ENCODE measurements at places on chromosomes 6 and 20.
A peak's percentile ranks its signal among the peaks of the same experiment; 100 is the strongest.

DNA sequence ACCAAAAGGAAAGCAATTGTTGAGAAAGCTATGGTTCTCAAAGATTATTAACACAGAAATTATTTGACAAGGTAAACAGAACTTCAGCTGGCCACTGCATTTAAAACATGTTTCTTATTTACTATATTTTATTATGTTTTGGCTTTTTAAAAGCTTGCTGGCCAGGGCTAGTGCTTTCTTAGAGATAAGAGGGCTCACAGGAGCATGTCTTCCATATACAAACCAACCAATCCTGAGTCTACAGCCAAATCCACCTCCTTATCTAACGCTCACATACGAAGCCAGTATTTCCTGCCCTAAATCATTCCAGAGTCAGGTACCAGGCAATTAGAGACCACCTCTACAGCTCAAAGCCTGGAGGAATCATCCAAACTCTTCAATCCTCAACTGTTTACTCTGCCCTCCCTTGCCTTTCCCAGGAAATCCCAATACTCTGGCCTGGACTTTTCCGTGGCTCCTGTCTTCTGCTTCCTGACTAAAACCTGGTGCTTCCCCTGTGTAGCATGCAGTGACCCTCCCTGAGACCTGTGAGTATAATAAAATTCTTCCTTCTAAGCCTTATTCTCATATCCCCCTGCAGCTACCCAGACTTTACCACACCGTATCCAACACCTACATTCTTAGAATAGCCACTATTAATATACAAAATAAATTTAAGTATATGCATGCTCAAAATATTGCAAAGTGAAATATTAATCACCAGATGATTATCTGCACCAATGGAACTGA lies 33.2 kb downstream of the RANBP9 start:
- no peak for DNase-seq

DNA sequence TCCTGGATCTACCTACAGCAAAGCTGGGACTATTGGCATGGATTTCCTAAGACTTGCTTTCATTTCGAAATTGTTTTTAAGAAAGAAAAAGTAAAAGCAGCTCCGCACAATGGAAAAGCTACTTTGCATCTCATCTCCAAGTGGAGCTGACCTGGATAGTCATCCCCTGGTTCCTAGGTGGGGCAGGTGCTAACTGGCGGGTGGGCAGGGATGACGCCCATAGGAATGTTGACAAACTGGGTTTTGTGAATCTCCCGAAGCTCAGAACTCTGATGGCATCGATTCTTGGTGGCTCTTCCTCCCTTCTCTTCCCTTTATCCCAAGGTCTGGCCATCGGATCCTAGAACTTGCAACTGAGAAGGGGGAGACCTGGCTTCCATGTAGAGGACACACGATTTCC lies 12.4 kb upstream of the EZR start:
- DNase-seq: no peak

- DNase-seq: peak; percentile 10
Measured at GRCh38 chr20:23048283-23049200, 930 bp downstream of the THBD start.

- no peak for DNase-seq
Measured at GRCh38 chr20:48631114-48632016, 196.4 kb downstream of the PREX1 start.

GRCh38 chr6:30741789-30742315 lies 635 bp downstream of the FLOT1 start:
- no peak for DNase-seq

DNA sequence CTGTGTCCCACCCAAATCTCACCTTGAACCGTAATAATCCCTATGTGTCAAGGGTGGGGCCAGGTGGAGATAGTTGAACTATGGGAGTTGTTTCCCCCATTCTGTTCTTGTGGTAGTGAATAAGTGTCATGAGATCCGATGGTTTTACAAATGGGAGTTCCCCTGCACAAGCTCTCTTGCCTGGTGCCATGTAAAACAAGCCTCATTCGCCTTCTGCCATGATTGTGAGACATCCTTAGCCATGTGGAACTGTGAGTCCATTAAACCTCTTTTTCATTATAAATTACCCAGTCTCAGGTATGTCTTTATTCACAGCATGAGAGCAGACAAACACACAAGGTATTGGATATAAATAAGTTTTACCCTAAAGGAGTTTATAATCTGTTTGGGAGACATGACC lies 121.2 kb downstream of the MMUT start:
- no peak for DNase-seq

DNA sequence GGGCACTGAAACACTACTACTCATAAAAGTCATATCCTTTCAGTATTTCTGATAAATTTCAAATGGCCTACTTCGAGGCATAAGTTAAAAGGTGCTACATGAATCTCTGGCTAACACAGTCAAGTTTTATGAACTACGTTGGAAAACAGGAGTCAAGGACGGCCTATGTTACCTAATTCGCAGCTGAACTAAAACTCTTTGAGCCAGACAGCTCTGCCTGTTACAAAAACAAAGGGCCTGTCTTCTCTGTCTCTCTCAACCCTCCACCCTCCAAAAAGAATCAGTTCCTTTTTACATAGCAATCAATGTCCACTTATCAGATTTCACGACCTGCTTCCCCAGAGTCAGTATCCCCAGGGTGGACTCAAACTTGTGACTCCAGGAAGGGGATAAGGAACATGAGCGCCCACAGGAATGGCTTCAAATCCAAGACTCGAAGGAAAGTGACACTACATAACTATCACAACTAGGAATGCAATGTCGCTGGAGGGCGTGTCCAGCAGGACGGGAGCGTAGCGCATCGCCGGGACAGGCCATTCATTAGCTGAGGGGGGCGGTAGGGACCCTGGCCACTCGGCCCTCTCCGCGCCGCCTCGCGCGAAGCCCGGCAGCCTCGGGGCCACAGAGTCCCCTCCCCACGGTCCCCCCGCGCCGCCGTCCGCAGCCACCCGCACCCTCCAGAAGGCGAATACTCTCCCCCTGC lies 591 bp downstream of the IBTK start:
- peak; percentile 21 for DNase-seq

DNA sequence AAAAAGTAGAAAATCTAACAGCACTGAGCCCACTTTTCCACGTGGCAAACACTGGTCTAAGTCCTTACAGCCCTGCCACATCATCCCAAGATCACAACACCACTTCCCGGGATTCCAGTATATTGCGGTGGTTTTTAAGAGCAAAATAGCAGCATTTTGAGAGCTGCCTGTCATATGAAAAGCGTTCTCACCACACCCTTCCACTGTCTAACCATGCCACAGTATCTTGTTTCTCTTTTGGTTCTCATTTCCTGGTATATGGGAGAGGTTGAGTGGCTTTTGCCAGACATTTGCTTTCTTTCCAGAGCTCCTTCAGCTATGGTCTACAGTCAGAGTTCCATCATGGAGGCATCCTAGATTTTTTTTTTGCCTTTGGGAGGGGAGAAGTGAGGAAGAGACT lies 243.0 kb downstream of the TSHZ2 start:
- DNase-seq: no peak

- no peak for DNase-seq
Measured at GRCh38 chr6:111794727-111795452, 78.4 kb downstream of the FYN start.
